NCI-H446 (cell line): ENCODE measurements at places on chromosomes 16 and 17.

- DNase-seq = no peak
These were observed 77.9 kb downstream of the SYCE1L start for GRCh38 chr16:77277141-77277540.

DNA sequence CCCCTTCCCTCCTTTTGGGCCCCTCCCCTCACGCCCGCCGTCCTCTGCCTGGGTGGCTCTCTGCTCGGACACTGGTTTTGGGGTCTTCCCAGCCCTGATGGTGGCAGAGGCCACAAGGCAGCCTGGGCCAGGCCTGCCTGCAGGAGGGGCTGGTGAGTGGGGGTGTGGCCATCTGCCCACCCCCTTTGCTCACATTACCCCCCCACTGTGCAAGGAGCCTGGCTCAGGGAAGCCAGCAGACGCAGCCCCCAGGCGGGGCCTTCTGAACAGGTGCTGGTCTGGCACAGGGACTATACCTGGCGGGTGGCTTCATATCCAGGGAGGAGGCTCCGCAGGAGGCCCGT, 10.7 kb upstream of the ZFPM1 start:
- DNase-seq = no peak

DNA sequence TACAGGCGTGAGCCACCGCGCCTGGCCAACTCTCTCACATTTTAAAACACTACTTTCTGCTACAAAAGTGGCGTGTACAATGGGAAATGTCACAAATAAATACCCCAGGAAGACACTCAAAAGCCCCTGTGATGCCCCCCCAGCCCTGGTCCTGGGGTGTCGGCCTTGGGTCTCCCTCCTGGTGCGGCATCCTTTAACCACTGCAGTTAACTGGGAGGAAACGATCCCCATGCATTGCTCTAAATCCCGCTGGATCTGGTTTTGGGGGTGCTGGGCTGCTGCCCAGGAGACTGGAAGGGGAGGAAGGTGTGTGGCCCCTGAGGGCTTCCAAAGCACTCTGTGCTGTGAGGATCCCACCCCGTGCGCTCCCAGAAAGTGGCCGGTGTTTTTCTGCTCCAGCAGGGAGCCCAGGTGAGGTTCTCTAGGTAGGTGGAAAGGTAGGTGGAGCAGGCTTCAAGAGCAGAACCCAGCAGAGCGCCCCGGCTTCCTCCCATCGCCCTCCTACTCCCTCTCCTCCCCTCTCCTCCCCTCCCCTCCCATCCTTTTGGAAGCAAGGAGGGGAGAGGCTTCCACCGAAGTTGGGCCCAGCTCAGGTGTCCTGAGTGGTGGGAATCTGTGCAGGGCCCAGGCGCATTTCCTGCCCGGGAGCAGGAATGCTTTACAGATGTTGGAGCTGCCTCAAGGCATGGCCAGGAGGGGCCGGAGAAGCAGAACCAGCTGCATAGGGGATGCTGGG, 363.3 kb downstream of the SEC14L1 start:
- DNase-seq = no peak

DNA sequence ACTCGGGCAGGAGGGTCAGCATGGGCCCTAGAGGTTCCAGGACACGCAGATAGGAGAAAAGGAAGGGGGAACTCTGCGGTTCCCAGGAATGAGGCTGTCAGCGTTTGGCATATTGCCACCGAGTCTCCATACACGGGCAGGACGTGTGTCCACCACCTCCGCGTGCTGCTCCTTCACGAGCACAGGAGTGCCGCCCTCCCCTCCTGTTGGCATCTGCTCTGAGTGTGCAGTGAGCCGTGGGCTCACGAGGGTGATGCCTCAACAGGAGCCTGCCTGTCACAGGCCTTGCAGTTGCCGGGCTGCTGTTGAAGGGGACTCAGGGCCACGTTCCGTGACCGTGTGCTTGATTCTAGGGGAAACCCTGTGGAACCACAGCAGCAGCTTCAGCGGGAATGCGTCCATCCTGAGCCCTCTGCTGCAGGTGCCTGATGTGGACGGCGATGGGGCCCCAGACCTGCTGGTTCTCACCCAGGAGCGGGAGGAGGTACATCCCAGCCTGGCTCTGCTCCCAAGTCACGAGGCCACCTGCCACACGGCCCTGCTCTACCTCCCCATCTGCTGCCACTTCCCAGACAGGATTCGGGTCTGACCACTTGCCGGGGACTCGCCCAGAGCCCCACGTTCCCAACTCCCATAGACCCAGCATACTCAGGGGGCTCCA, 14.6 kb downstream of the RGS11 start:
- no peak for DNase-seq

DNA sequence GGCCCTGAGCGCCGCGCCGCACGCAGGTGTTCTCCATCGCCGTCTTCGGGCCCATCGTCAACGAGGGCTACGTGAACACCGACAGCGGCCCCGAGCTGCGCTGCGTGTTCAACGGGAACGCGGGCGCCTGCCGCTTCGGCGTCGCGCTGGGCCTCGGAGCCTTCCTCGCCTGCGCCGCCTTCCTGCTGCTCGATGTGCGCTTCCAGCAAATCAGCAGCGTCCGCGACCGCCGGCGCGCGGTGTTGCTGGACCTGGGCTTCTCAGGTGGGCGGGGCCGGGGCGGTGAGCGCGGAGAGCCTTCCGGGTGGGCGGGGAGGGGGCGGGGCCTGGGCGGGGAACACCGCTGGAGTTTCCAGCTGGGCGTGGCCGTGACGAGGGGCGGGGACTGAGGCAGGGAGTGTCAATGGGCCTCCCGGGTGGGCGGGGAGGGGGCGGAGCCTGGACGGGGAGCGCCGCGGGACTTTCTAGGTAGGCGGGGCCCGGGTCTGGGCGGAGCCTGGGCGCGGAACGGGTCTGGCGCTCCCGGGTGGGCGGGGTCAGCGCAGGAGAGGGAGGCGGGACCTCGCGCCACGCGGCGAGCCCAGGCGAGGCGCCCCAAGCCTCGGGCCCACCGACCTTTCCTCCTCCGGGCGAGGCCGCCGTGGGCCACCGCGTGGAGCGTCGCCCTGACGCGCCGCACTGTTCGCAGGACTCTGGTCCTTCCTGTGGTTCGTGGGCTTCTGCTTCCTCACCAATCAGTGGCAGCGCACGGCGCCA, 2.4 kb downstream of the SYNGR3 start:
- DNase-seq = no peak
